ENCODE measurements at places on chromosomes 11 and 22.

DNA sequence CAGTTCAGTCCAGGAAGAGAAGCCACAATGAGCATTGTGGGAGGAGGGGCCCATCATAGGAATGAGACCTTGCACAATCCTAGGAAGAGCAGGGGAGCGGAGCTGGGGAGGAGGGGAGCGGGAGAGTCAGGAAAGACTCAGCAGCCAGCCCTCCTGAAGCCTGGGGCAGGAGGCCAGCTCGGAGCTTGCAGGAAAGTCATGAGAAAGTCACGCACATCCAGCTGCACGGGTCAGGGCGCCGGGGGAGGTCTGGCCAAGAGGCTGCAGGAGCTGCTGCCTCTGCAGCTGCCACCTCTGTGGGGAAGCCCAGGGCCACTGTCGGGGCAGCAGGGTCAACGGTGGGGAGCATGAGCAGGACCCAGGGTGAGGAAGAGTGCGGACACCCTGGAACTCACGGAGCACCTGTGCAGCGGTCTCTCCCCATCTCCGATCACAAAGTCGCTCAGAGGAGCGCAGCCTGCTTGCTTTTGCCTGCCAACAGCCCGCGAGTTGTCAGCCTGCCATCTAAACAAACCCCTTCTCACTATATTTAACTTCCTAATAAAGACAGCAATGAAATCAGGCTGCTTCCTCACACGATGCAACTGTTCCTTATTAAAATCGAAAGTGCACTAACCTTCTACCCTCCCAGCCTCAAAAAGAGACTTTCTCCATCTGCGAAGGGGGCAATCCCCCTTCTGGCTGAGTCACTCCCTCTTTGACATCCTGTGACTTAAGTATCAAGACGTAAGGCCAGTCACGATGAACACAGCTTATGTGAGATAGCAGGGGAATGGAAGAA is 52.9 kb upstream of the RTL6 start:
- peak; percentile 89 for DNase-seq

DNA sequence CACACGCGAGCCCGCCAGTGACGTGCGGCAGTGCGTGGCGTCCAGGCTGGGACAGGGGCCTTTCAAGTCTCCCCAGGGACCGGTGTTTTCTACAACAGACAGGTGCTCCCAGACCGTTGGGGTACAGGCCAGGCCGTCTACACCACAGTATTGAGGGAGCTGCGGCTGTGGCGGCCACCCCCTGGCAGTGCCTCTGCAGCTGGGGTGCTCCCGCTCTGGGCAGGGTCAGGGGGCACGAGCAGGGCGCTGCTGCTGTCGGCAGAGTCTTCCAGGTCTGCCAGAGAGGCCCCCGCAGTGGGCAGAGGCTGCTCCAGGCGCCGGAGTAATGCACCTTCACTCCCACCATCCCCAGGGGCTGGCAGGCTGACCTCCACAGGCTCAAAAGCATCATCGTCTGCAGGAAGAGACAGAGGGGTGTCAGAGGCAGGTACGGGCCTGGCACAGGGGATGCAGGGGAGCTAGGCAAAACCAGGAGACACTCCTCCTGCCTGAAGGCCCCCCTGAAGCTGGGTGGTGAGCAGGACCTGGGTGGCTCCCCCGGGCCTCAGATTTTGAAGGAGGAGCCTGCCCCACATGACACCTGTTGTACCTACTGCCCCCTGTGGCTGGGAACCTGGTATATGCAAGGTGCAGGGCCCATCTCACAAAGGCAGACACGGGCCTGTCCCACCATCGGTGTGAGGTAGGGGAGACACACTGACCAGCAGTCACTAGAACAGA is 83.3 kb downstream of the DGCR2 start:
- no peak for DNase-seq

GRCh38 chr22:40953471-40953870 is 2.3 kb downstream of the RBX1 start:
- DNase-seq: no peak

DNA sequence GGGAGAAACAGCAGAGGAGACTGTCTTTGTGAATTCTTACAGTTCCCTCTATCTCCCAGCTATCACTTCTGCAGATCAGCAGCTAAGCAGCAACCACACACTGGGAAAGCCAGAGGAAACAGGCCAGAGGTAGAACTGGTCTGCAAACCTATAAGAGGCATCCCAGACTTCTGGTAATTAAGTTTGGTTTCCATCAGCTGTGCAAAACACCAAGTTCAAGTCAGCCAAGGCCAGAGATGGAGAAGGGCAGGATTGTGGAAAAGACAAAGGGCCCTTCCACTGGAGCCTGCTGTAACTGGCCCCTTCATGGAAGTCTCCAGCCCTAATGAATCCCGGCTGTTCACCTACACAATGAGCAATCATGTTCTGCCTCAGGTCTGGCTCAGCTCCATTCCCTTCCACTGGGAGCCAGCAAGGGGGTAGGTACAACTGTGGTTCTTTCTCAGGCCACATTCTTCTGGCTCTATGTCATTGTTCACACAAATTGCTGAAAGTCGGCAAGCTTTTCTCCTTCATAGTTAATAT is 4.6 kb upstream of the PAMR1 start:
- peak; percentile 98 for DNase-seq

- no peak for DNase-seq
Observed at GRCh38 chr22:35725521-35725920, 7.8 kb downstream of the APOL5 start.

GRCh38 chr22:31650391-31650790 is 11.6 kb downstream of the PISD start:
- peak; percentile 60 for DNase-seq

DNA sequence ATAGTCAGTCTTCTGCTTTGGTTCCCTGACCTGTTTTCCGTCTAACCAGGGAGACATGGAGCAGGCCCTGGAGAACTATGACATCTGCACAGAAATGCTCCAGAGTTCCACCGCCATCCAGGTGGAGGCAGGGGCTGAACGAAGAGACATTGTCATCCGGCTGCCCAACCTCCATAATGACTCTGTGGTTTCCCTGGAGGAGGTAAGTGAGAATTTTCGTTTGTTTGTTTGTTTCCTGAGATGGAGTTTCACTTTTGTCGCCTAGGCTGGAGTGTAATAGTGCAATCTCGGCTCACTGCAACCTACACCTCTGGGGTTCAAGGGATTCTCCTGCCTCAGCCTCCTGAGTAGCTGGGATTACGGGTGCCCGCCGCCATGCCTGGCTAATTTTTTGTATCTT is 52.9 kb downstream of the CABIN1 start:
- DNase-seq: no peak

DNA sequence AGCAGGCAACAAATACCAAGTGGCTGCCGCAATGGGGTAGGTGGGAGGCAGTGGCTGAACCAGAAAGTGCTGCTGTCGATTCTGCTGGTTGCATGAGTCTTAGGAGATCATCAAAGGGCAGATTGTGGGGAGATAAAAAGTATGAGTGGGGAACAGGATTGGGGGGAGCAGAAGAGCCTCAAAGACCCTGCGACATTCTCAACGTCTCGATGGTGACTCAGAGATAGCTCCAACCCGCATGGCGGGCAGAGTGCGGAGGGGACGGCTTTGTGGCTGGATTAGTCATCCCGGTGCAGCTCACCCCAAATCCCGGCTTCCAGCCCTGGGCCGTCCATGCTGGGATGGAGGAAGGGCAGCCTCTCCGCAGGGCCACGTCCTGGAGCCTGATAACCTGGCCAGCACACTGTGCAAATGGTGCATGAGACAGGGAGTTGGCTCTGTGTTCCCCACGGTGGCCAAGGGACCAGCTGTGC is 11.6 kb upstream of the RTN4R start:
- DNase-seq: no peak

GRCh38 chr11:64090806-64091516 is 55.2 kb downstream of the FLRT1 start:
- peak; percentile 43 for DNase-seq

DNA sequence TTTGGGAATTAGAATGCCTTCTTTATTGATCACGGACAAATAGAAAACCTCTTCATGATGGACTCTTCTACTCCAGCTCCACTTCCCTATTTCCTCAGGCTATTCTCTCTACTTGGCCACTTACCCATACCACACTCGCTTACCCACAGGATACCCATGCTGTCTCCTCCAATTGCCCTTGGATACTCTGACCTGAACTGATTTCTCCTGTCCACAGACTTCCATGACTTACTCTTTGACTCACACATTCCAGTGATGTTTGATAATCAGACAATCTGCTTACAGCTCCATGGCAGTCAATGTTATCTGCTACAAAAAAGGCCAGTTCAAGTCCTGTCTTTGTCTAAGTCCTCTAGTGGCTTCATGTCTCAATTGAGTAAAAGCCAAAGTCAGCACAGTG is 292.0 kb upstream of the CTSC start:
- DNase-seq: no peak

- DNase-seq: no peak
Observed at GRCh38 chr22:25645964-25646363, 81.5 kb downstream of the GRK3 start.

DNA sequence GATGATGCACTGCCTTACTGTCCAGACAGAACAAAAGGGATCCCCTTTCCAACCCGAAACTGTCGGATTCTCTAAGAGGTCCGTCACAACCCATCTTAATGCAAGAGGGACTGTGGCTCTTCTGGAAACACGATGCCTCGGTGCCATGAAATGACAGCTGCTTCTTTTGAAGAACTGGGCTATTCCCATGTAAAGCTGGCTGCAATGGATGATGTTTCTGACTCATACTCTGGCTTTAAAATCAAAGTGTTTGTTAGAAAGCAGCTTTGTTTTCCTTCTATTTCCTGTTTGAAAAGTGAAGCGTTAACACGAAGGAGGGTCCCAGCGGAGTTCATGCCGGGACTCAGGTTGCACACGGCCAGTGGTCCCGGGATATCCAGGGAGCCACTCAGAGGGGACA is 3.1 kb downstream of the TP53AIP1 start:
- no peak for DNase-seq

GRCh38 chr11:86575208-86575855 is 97.1 kb downstream of the ME3 start:
- DNase-seq: no peak

DNA sequence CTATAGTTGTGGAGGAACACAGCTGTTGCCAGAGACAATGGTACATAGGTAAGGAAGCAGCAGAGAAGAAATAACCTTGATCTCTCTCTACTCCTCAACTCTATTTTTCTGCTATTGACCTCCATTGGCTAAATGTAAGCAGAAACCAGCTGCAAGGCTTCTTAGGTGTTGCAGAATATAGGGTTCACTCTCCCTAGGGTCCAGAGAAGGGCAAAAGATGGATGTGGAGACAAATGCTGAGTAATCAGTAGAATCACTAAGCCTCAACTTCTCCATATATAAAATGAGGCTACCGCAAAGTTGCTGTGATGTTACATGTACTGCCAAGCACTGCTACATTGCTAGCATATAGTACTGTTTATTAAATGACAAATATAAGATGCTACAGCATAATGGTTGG is 120.6 kb downstream of the PDE3B start:
- no peak for DNase-seq
